ENCODE measurements at places on chromosomes 1 and 21.
A peak's percentile ranks its signal among the peaks of the same experiment; 100 is the strongest.

DNA sequence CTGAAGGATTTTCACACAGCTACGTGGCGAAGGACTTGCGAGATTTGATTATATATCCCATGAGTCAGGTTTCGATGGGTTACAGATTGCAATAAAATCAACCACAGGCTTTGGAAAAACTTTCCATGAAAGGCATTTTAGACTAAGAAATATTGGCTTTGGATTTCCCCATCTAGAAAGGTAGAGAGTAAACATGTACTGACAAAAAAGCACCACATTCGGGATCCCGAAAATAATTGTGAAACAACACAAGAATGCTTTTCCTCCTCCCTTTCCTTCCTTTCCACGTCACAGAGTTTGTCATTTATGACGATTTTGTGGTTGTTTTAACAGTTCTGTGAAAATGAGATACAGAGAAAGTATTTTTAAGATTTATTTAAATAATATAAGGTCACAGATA is 38.5 kb downstream of the TGFB2 start:
- DNase-seq, result no peak

- no peak for DNase-seq
Observed at GRCh38 chr1:76827066-76827465, 40.2 kb upstream of the ST6GALNAC5 start.

- DNase-seq, result no peak
Observed at GRCh38 chr21:42186591-42186990, 32.3 kb upstream of the ABCG1 start.

GRCh38 chr1:24941564-24941963 is 11.5 kb upstream of the RUNX3 start:
- DNase-seq, result no peak

GRCh38 chr1:160425847-160426246 is 25.5 kb downstream of the VANGL2 start:
- peak; percentile 45 for DNase-seq

DNA sequence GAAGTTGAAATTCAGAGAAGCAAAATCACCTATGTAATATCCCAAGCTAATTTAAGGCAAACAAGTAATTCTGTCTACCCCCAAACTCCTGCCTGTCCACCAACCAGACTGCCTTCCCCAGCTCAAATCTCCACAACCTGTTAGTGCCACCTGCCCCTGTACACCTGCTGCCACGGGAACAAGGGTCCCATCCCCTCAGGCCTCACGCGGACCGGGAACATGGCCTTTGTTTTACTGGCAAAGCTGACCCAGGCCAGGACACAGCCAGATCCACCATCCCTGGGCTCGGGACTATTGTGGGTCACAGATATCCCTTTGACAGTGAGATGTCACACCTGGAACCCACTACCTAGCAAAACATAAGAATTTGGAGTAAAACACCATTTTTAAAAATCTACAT is 139.3 kb upstream of the SGIP1 start:
- DNase-seq, result no peak

DNA sequence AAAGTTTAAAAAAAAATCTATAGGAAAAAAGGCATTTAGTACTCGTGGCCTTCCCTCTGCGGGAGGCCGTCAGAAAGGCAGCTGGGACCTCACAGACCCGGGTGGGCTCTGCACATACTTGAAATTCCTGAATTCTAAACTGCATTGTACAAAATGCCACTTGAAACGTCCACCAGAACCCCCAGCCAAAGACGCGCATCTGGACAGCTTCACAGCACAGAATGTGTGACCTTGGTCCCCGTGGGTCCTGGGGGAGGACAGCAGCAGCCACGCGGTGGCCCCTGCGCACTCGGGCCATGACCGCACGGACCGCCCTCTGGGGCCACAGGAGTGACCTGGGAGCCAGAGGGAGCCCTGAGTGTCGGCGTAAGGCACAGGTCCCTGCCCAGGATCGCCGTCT is 20.6 kb upstream of the MRPS14 start:
- DNase-seq, result no peak

- DNase-seq, result no peak
Observed at GRCh38 chr1:232038706-232039677, 412.4 kb downstream of the DISC1 start.

DNA sequence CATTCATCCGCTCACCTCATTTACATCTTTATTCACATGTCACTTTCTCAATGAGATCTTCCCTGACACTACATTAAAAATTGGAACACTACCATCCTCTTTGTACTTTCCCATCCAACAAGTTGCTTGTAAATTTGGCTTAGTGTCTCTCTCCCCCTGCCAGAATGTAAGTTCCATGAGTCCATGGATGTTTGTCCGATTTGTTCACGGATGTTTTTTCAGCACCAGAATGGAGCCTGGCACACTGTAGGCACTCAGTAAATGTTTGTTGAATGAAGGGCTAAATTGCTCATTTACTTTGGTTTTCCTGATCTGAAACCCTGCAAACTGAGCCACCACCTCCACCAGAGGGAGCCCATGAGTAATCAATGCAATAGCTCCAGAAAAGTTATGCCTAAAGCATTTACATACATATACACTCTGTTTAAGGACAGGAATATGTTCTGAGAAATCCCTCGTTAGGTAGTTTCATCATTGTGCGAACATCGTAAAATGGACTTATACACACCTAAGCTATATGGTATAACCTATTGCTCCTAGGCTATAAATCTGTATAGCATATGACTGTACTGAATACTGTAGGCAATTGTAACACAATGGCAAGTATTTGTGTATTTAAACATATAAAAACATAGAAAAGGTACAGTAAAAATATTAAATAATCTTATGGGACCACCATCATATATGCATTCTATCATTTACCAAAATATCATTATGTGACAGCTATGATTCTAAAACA is 2.8 kb upstream of the EYA3 start:
- peak; percentile 87 for DNase-seq

DNA sequence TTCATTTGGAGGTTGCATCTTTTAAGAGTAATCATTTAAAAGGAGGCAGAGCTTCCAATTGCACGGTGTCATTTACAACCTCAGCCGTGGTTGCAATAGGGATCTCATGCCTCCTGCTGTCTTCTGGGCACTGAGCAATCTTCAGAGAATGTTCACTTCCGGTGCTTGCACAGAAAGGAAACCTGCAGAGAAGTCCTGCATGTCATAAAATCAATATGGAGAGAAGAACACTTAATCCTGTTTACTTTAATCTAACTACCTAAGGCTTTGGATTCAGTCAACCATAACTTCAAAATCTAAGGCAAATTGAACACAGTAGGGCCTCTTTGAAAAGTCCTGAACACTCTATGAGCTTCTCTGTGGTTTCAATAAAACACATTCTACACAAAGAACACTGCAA is 11.3 kb upstream of the MAP10 start:
- no peak for DNase-seq

DNA sequence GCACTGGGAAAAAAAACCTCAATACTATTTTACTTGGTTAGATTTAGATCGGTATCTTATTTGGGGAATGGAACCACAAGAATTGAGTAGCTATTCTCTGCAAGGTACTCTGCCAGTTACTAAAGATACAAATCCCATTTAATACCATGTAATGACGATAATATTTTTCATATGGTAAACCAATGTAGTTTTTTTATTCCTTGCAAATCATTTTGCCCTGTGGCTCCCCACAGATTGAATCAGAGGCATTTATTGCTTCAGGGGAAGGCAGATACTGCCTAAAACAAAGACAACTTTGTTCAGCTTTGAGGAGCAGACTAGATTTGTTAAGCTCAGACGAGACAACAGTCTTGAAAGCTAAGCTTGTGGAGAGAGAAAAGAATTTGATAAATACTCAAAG is 226.7 kb upstream of the RUNX1 start:
- no peak for DNase-seq

- DNase-seq, result no peak
Observed at GRCh38 chr1:51324251-51325010, 5.9 kb downstream of the TTC39A start.

DNA sequence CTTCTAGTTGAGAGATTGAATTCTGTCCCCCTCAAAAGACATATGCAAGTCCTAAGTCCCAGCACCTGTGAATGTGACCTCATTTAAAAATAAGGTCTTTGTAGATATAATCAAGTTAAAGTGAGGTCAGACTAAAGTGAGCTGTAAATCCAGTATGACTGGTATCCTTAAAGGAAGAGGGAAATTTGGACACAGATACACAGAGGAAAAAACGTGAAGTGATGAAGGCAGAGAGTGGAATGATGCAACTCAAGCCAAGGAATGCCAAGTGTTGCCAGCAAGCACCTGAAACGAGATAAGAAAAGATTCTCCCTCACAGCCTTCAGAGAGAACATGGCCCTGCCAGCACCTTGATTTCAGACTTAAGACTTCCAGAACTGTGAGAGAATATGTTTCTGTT is 444.7 kb upstream of the VAMP3 start:
- DNase-seq, result no peak

DNA sequence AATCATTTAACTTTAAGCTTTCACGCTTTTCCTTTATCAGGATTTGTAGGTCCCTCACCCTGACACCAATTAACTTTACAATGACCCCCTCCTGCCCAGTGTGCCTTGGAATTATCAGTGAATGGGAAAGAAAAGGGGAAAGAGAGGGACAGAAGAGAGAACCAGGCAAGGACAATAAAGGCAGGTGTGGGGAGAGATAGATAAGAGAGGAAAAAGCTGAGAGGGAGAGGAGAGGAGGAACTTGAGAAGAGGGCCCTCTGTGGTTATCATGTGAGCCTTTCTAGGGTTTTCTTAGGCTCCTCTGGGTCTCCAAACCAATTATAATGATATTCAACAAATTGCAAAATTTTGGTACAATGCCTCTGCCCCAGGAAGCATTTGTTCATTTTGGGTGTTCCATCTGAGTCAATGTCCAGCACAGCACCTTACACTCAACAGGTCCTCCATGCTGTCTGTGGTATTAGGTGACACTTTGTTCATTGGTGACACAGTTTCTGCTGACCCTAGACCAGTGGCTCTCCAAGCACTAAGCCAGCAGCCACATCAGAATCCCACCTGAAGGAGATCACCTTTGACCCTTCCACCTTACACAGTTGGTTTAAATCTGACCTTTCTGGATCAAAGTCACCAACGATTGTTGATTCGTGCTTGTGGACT is 14.2 kb downstream of the AKNAD1 start:
- no peak for DNase-seq

DNA sequence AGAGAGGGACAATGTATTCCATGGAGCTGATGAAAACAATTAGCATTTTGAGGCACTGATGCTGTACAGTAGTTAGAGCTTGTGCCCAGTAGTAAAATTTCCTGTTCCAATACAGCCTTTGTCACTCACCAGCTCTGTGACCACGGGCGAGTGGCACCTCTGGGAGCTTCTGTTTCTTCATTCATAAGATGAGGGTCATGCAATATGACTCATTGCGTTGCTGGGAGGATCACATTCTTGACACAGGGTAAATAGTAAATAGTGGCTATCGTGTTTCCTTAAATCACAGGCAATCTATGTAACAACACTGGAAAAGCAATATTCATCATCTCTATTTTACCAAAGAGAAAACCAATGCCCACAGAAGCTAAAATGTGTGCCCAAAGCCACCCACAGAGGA is 4.5 kb upstream of the LRRC52 start:
- no peak for DNase-seq

DNA sequence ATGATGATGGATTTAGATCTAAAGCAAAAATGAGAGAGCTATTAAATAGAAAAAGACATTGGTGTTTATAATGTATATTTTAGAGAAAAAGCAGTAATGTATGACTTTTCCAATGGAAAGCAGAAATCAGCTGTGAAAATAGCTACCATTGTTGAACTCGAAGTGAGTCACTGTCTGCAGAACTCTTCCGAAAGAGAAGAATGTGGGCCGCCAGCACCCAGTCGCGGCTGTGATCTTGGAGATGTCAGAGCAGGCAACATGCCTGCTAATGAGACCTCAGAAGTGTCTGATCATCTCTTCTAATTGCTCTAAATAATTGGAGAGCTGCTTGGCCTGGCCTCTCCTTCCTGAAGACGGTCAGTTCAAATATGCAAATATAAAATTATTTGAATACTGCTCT is 333.6 kb upstream of the RUNX1 start:
- no peak for DNase-seq

DNA sequence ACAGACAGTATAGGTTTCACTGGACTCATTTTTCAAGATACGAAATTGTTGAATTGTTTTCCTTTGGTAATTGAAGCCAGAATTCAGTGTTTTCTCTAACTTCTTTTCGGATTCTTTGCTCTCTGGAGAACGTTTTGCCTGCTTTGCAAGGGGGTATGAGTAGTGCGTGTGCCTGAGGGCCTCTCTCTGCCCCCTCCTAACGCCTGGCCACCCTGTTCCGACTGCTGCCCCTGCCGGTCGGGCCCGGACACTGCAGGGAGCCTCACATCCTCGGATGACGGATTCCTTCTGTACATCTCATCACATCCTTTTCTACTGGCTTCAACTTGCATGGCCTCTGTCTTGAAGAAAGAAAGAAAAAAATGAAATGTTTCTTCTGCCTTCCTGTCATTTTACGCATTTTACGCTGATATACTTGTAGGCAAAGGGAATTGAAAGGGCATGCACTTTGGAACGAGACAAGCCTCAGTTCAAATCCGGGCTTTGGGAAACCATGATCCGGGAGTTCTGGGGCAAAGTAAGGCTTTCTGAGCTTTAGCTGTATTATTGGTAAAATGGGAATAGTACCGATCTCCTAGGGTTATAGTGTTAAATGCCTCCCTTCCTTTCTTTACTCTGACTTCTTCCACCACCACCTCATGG is 65.1 kb downstream of the DISC1 start:
- DNase-seq, result no peak

DNA sequence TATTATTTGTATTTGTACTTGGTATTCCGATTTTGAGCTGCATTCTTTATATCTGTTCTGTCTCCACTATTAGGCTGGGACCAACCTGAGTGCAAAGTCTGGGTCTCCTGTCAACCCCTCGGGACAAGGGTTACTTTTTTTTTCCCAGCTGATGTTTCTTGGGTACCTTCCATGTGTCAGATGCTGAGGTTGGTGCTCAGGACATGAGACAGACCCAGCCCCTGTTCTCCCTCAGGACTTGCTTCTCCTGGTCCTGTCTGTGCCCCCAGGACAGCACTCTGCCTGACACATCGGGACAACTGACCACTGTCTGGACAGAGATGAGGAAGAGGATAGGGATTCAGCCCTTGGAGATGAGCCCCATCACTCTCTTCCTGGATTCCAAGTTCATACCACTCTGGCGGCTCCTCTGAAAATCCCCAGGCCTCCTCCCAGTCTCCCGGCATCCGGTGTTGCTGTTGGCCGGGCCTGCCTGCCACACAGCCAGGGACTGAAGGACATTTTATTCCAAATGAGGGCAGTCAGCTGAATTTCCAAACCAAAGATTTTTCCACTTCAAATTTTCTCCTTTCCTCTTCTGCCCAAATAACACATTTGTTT is 55.6 kb upstream of the FMOD start:
- no peak for DNase-seq

DNA sequence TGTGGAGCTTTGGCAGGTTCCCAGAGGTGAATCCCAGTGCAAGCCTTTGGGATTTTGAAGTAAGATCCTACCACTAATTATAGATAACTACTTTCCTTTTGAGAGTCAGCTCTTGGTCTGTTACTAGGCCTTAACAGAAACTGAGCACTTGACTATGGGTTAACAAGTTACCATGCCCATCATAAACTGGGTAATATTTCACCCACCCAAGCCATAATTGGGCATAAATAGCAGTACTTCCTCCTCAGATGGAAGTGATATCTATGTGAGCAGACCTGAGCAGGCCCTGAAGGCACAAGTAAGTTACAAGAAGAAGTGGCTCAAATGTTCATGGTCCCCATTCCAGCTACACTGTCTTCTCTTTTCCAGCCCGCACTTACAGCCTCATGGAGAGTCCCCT is 475.9 kb downstream of the LRRIQ3 start:
- DNase-seq, result no peak
